ENCODE measurements at places on chromosomes 6 and 20.

- no peak for DNase-seq
Measured at GRCh38 chr6:32697031-32697430, 30.6 kb upstream of the HLA-DQB1 start.

DNA sequence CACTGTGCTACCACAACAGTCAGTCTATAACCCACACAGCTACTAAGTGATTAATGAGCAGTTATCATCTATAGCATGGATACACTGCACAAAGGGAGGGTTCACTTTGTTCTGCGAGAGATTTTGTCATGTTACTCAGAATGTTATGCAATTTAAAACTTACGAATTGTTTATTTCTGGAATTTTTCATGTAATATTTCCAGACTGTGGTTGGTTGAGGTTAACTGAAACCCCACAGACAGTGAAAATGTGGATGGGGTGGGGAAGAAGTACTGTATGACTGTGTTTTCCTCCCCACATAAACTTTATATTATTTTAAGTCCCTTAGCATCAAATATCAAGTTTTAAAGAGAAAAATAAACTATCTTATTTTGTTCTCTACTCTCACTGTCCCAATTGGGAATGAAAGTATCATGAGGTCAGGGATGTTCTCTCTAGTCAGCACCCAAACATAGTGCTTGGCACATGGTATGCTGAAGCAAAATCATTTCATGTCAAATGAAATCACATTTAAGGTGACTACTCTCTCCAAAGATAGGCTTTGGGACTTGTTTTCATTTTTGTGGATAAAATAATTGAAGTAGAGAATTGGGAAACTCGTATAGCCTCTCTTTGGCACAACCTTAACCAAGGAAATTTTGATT lies 25.4 kb downstream of the DOP1A start:
- DNase-seq: no peak

DNA sequence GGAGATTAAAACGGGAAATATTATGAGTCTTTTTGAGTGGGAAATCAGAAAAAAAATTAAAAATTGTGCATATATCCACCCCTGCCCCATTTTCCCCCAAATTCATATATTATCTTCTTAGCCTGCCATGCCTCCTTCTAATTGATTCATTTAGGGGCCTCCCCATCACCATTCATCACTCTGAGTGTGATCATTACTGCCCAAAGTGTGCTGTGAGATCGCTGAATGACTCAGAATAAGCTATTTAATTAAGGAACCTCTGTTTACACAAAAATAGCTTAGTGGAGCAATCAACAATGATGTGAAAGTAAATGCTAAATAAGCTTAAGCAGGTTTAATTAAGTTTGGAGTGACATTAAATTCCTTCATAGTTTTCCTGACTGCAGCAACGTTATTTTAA lies 645.5 kb downstream of the GRIK2 start:
- DNase-seq: no peak

DNA sequence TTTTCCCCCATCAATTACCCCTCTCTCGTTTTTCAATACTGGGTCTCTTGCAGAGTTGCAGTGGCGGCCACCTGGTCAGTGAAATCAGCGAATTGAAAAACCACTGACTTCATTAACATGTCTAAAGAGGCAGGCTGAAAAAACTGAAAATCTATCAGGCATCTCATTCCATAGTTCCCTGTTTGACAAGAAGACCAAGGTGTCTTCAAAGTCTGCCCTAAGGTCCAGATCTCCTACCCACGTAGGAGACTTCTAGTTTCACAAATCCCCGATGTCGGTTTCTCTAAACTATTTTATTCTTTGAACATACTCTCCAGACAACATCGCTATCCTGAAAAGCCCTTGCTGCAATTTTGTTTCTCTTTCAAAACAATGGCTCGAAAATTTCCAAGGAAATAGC lies 796 bp upstream of the TUBB start:
- no peak for DNase-seq

GRCh38 chr20:32052090-32052777 lies at the start of gene HCK:
Gene HCK, plus strand, starts transcription at chr20:32052242.
- DNase-seq: no peak

GRCh38 chr20:39939241-39939865 lies 749.7 kb downstream of the MAFB start:
- no peak for DNase-seq
